ENCODE measurements at places on chromosomes 2 and 18. TPM values are rescaled to one million over a fixed set of nuclear protein-coding genes. Genes with fewer than 3 reads are reported as not detected.
A peak's percentile ranks its signal among the peaks of the same experiment; 100 is the strongest.

DNA sequence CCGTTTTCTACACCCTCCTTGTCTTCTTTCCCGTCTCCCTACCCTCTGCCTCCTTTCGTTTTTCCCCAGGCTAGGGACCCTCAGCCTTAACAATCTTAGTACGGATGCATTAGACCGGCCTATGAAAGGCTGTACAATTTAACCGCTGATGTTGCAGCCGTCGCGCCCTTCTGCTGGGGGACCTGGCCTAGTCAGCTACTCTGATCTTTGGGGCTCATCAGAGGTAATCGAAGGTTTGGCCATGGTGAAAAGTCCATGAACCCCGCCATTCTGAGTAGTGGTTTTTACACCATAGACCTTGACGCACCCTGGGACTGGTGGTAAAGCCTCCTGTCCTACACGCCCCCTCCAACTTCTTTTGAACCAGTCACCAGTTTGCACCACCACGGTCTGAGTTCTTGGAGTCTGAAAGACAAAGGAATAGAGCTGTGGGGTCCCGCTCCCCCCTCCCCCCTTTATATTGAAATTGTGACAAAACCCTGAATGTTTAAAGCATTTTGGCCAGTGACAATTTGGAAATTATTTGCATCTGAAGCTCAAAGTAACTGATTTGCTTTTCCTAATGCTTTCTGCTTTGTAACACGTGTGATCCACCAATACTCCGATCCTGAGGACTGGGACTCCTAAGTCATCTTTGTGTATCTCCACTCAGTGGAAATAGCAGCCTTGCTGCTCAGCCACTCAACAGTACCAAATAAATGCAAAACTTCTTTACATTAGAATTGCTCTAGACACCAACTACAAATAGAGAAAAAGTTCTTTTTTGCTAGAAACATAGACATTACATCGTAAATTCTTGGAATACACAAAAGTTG lies 642 bp upstream of the SRSF7 start:
- DNase-seq: peak; percentile 14
- H3K4me3 ChIP-seq: peak overlapping the region; percentile 98
- H3K27me3 ChIP-seq: no peaks in the 10 kb centered on the region
- H3K4me1 ChIP-seq: peaks cover 9% of the 10 kb centered on the region
- peak overlapping the region; percentile 100 for H3K27ac ChIP-seq

- peaks cover 3% of the 10 kb centered on the region for H3K36me3 ChIP-seq
- H3K4me1 ChIP-seq: peaks cover 3% of the 10 kb centered on the region
- no peak for DNase-seq
- H3K27ac ChIP-seq: no peak overlapping the region
Observed at GRCh38 chr2:237720957-237721356, 77.6 kb upstream of the RBM44 start.

The AKAIN1 gene
- 2.2 TPM for polyA plus RNA-seq

DNA sequence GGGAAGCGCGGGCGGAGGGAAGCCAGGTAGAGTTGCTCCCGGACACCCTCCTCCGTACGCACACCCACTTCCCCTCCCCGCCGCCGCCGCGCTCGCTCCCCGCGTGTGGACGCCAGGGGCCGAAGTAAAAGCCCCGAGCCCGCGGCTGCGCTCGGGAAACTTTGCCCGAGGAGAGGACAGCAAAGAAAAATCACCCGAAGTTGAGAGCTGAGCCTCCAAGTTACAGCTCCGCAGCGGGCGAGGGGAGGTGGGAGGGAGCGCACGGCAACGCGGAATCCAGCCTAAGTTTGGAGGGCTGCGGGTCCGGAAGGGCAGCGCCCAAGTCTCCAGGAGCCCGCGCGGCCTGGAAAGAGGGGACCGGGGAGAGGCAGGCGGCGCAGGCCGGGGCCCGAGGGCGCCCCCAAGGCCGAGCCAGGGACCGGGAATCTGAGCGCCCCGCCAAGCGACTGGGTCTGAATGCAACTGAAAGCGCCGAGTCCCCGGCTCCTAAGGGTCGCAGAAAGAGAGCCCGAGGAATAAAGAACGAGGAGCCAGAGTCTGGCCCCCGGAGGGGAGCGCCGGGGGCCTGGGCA lies 706 bp upstream of the BCL11A start:
- peak overlapping the region; percentile 80 for H3K27ac ChIP-seq
- H3K36me3 ChIP-seq: no peaks in the 10 kb centered on the region
- peaks cover 54% of the 10 kb centered on the region for H3K27me3 ChIP-seq
- DNase-seq: peak; percentile 83

The C1QL2 gene
- 0.48 TPM for polyA plus RNA-seq

GRCh38 chr2:10835052-10835970 lies 22.7 kb upstream of the PDIA6 start:
- peaks cover 9% of the 10 kb centered on the region for H3K27me3 ChIP-seq
- peak; percentile 73 for DNase-seq
- H3K36me3 ChIP-seq: no peaks in the 10 kb centered on the region
- H3K27ac ChIP-seq: no peak overlapping the region
- H3K4me1 ChIP-seq: peaks cover 70% of the 10 kb centered on the region

- H3K4me1 ChIP-seq: peaks cover 48% of the 10 kb centered on the region
- H3K27ac ChIP-seq: no peak overlapping the region
- peaks cover 96% of the 10 kb centered on the region for H3K27me3 ChIP-seq
- no peak overlapping the region for H3K4me3 ChIP-seq
- DNase-seq: no peak
Observed at GRCh38 chr18:22166069-22166950, 3.1 kb upstream of the GATA6 start.

All from spinal cord (tissue), 10 donors.